ENCODE measurements at places on chromosomes 1 and 21.

GRCh38 chr1:89001510-89001909 is 9.1 kb upstream of the KYAT3 start:
- DNase-seq: no peak

DNA sequence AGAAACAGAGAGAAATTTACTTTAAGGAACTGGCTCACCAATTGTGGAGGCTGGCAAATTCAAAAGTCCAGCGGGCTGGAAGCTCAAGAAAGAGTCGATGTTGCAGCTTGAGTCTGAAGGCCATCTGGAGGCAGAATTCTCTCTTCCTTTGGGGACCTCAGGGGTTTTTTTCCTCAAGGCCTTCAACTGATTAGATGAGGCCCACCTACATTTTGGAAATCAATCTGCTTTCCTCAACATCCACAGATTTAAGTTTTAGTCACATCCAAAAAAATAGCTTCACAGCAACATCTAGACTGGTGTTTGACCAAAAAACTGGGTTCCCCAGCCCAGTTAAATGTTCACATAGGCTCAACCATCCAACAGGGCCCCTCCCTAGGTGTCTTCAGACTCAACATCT is 114.9 kb downstream of the SLC35F3 start:
- DNase-seq: no peak

GRCh38 chr1:54996359-54996868 is 2.3 kb upstream of the BSND start:
- peak; percentile 59 for DNase-seq

- no peak for DNase-seq
Observed at GRCh38 chr1:86776108-86776507, 71.7 kb downstream of the SH3GLB1 start.

- no peak for DNase-seq
Observed at GRCh38 chr1:36232212-36233095, 8.2 kb downstream of the THRAP3 start.
